ENCODE measurements at places on chromosomes 6 and 20.

GRCh38 chr6:24581084-24581669 lies 64.8 kb downstream of the KIAA0319 start:
- DNase-seq, result peak; percentile 58

DNA sequence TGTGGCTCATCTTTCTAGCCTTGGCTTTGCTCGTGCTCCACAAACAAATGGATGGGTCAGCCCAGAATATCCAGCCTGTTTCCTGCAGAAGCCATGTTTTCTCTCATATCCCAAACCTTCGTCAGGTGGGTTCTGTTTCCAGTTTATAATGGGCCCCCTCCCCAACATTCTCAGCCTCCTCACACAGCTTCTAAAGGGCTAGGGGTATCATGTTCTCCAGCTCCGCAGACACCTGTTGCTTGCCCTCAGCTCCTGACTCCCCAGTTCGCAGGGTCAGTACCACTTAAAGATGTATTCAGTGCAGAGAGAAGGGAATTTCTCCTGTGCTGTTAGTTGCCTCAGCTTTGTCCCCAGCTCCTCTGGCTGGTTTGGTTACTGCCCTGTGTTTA lies 447.3 kb upstream of the JARID2 start:
- DNase-seq, result no peak

- peak; percentile 63 for DNase-seq
Observed at GRCh38 chr20:36467076-36467999, 74.0 kb upstream of the MYL9 start.

DNA sequence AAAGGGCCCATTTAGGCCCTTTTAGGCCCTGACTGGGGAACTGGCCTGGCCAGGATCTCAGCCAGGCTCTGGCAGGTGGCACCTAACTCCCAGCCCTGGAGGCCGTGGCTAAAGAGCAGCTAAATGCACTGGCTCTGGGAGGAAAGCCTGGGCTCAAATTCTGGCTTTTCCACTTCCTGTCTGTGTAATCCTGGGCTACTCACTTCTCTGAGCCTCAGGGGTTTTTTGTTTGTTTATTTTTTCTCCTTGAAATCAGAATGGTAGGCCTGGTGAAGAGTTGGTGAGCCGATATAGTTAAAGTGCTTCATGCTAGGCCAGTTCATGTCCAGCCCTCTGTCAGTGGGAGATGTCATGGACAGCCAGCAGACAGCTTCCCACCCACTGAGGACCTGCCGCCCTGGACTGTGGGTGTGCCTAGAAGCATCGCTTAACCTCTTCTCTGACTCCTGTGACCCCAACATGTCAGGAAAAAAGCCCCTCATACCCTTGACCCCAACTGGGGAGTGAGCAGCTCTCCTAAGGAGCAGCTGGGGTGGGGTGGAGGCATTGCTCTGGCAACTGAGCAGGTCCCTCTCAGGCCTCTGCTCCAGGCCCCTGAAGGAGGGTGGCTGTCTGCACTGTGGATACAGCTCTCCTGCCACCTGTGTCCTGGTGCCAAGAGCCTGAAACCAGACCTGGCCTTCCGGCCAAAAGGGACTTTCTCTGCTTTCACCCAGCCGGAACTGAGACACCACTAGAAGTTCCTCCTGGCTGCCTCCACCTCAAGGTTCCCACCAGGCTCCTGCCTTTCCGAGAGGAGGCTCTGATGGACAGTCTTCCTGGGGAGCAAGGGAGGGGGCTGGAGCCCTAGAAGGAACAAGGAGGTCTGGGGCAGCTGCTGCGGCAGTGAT lies 57.2 kb upstream of the MYL9 start:
- peak; percentile 86 for DNase-seq

GRCh38 chr20:25394996-25395395 lies 4.4 kb upstream of the ABHD12 start:
- no peak for DNase-seq

- peak; percentile 100 for DNase-seq
Observed at GRCh38 chr20:34525709-34526416, 9.6 kb downstream of the DYNLRB1 start.

- peak; percentile 92 for DNase-seq
Observed at GRCh38 chr6:107064579-107065065, 36.6 kb downstream of the MTRES1 start.

- no peak for DNase-seq
Observed at GRCh38 chr6:129989396-129989795, 29.0 kb upstream of the L3MBTL3 start.

DNA sequence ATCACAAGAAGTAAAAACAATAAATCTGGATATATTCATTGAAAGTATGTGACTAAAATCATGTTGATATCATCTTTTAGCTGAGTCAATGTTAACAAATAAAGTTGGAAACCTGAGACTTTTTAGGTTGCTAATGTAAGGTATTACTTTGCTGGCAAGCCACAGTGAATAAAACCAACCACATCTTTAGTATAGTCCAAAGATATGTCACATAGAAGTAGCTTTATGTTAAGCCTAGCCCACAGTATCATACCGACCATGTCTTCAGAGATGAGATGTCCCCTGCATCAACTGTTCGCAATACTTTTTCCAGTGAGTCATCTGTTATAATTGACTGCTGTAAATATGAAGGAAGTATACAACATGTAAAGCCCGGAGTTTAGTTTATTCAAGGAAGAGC lies 107.6 kb upstream of the MCHR2 start:
- no peak for DNase-seq

DNA sequence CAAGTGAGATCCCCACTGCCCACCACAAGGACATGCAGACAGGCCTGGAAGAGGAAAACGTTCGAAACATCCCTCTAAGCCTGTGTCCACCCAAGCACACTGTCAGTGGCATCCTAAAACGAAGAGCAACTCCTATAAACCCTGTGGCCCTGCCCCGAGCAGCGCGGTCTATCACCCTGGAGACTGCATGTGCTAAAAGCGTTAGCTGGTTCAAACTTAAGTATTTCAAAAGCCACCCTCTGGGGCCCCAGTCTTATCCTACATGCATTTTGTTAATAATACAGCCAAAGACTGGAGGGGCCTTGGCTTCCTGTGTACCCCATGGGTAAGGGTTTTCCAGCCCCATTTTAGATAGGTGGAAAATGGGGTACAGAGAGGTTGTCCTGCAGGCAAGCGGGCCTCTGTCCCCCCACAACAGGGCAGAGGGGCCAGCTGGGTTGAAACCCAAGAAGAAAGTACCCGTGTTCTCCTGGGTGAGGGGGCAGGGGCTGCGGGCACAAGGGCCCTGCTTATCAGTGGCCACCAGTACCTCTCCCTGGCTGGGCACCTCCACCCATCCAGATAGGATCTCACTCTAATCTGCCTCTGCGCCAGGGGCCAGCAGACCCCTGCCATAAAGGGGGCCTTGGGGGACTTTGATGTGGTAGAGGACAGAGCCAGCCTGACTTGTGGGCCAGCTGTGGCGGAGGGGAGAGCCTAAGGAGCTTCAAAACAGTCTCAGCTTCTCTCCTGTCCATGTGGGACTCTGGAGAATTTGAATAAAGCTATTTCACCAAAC lies 28.3 kb downstream of the PREX1 start:
- no peak for DNase-seq

DNA sequence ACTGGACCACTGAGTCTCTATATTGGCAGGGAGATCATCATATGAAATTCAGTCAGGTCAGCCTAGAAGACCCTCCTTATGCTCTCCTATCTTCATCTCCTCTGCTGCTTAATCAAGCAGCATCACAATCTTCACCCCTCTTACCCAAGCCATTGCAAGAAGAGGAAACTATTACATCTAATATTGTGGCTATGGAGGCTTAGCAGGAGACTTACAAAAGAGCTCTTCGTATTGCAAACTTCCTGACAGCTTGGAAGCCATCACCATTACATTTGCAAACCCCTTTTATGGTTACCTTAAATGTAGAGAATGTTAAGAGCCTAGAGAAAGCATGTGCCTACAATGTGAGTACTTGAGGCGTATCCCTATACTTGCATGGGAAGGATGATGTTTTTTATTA lies 87.2 kb upstream of the STXBP5 start:
- no peak for DNase-seq

GRCh38 chr6:9131616-9132015 lies 696.3 kb upstream of the SLC35B3 start:
- DNase-seq, result no peak

DNA sequence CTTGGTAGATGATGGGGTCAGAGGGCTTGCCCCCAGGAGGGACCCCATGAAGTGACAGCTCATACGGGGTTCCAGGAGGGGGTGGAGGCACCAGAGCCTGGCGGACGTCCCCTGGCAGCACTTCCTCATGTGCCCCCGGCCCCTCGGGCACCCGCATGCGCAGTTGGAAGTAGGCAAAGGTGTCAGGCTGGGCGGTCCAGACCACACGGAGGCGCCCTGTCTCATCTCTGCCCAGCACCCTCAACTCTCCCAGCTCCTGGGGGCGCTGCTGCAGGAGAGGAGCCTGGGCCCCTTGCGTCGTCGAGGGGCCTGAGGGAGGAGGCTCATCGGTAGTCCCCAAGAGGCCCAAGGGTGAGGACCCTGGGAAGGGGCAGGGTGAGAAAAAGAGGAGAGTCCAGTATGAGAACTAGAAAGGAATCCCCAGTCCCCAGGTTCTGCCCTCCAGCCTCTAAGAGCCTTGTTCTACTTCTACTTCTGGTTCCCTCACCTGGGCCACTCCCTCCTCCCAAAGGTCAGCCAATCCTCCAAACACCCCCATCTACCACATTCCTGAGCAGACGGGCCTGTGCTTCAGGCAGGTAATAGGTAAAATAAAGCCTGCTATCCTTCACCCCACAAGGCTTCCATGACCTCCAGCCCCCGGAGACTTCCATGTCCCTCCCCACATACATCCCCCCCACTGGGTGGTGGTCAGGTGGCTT lies 23.2 kb downstream of the TNXB start:
- DNase-seq, result no peak

- no peak for DNase-seq
Observed at GRCh38 chr20:1674361-1674760, 16.8 kb upstream of the SIRPG start.
